ENCODE measurements at places on chromosomes 12 and 14. TPM values are rescaled to one million over a fixed set of nuclear protein-coding genes. Genes with fewer than 3 reads are reported as not detected.

- DNase-seq, result no peak
These were observed 41.9 kb downstream of the SLC16A7 start for GRCh38 chr12:59637692-59638070.

Gene MGST1
- total RNA-seq, result not detected

- DNase-seq, result no peak
These were observed 44.2 kb upstream of the FOS start for GRCh38 chr14:75234173-75235115.

Gene POLE
- 121 TPM for total RNA-seq

DNA sequence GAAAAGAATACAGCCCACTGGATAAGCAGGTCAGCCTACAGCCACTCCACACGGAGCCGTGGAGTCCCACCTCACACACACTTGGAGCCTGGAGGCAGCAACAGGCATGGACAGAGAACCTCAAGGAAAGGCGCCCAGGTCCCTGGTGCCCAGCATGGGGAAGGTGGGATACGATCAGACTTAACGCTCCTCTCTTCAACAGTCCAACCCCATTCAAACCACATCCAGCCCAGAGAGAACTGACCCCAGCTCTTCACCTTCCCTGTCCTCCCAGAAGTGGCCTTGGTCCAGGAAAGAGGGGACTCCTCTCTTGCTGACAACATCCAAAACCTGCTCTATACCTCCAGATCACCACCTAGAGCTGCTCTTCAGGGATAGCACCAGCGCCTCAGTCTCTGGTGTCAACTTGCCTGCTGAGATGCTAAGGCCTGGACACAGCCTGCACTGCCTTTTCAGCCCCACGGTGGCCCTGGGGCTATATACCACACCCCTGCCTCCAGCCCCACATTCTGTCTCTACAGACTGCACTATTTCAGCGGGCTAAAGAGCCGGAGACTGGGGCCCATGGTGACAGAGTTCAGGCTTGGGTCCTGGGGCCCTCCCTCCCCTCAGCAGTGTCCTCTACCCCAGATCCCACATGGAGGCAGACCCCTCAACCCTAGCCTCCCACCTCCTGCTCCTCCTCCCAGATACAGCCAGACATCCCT, 7.0 kb downstream of the ADCY6 start:
- no peak for DNase-seq

GRCh38 chr14:56708704-56709103, 101.6 kb downstream of the OTX2 start:
- no peak for DNase-seq

DNA sequence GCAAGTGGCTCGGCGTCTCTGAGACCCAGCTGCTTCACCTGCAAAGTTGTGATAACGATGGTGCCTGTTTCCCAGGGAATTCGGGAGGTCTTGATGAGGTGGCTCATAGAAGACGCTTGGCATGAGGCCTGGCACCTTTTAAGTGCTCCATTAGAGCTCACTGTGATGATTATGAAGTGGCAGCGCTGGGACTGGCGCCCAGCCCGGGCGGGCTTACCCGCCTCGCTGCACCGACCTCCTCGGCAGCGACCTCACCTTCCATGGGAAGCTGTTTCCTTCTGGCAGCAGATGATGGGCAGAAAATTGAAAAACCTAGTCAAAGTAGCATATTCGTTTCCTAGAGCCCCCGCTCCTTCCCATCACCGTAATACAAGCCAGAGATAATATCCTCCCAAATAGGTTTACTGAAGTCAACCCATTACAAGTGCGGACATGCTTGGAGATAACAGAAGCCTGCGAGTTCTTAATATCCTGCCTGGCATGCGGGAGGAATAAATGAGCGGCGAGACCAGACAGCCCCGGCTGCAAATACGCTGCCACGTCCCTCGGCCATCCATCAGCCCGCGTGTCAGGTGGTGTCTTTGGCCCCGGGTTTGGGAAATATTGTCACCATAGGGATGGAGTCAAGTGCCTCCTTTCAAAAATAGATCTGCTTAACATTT, 35.2 kb upstream of the DLK1 start:
- no peak for DNase-seq

DNA sequence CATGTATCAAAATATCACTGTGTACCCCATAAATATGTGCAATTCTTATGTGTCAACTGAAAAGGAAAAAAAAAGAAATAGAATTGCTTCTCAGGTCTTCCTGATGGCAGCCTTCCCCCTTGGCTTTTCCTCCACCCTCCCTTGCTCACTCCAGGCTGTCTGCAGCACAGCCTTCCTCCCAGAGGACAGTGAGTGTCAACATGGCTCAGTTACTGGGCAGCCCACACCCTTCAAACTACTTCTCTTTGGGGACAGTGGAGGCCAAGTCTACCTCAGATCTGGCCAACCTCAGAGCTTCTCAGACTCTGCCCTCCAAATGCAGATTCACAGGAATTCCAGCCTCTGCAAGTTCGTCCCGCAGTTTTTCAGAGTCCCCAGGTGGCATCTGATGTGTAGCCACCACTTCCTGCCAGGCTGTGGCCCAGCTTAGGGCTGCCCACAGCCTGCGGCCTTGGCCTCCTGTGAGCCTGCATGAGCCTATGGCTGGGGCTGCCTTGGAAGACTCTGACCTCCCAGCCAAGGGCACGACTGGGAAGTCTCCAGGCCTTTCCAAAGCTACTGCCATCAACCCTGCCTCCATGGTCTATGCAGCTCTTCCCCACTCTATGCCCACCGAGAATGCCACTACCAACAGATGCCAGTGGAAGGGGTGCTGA, 148.0 kb upstream of the PWP1 start:
- DNase-seq, result no peak

DNA sequence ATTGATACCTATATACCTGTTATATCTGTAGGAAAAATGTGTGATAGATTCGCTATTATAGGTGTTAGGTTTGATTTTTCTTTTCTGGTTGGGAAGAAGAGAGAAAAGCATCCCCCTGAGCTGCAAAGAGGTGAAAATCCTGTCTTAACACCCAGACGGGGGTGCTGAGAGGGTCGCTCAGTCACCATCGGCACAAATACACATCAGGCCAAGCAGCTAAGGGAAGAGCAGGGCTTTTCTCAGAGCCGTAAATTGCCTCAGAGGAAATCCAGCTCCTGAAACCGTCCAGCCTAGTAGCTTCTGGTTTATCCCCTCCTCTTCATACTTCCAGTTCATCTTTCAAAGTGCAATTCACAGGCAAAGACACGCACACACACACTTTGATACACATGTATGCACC, 111.1 kb upstream of the OVCH1 start:
- DNase-seq, result no peak

Gene TAS2R19
- 1.4 TPM for total RNA-seq

All from activated CD8-positive, alpha-beta T cell treated with anti-CD3 and anti-CD28 coated beads for 36 hours (primary cell).